ENCODE measurements at places on chromosomes 2 and 18.

GRCh38 chr2:205682239-205682970, at the start of gene NRP2:
TSS of gene NRP2 (plus strand) at chr2:205682501. CDS start at chr2:205683291, 790 bp downstream.
- DNase-seq: peak; percentile 48

DNA sequence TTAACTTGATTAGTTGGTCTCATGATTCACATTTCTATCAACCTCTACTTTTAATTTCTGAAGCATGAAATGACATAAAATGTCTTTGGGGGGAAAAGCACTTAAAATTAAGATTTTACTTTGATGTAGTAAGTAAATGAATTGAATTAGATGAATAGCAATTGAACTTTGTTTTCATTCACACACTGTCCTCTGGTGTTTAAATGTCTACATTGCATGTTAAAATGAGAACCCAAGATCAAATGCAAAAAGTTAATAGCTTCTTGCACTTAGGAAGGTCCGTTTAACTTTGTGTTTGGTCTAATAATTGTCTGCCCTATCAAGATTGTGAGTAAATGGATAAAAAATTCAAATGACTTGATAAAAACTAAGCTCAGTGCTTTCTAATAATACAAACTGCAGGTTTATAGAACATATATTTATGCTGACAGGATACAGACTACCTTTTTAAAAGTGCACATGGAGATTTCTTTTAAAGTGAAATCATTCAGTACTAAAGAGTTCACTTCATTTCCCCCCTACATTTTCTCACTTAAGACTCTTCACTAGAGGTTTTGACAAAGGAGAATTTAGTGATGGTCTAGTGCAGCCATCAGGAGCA, 156.2 kb upstream of the NABP1 start:
- no peak for DNase-seq

GRCh38 chr2:192500550-192501200, 305.9 kb upstream of the TMEFF2 start:
- DNase-seq: peak; percentile 34

- no peak for DNase-seq
These were observed 318.0 kb downstream of the ALK start for GRCh38 chr2:29603341-29603740.

- no peak for DNase-seq
These were observed 129.8 kb downstream of the METTL4 start for GRCh38 chr18:2441544-2441943.

DNA sequence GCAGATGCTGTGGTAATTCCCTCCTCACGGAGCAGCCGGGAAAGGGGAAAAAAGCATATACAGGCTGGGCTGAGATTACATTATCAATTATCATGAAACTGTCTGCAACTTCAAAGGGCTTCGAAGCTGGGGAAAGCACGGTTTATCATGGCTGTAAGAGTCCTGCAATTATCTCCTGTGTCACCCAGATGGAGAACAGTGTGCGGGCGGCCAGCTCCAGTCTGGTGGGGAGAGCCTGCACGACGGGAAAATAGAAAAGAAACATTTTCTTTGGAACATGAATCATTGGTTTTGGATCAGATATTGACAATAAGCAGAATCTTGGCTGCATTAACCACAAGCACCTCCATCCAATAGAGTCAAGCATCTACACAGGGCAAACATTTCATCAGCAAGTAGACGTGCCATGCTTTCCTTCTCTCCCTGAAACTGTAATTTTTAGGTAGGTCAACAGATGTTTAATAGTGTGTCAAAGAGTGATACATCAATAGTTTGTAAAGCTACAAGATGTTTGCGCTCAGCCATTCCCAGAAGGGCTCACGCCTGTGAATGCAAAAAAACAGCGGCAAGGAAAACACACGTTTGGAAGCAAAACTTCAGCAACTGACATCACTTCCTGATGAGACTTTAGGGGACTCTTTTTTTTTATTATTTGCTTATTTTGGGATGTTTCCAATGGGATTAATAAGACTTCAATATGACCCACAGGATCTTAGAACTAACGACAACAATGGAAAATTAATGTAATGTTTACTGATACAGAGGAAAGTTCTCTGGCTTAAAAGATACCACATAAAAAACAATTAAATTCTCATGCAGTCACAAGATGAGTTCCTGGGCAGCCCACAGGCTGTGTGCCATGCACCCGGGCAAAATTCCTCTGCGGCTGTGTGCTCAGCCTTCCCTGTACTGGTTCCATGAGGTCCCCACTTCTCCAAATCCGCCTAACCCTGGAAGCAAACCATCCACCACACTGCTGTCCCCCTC, 111.0 kb upstream of the SALL3 start:
- no peak for DNase-seq

DNA sequence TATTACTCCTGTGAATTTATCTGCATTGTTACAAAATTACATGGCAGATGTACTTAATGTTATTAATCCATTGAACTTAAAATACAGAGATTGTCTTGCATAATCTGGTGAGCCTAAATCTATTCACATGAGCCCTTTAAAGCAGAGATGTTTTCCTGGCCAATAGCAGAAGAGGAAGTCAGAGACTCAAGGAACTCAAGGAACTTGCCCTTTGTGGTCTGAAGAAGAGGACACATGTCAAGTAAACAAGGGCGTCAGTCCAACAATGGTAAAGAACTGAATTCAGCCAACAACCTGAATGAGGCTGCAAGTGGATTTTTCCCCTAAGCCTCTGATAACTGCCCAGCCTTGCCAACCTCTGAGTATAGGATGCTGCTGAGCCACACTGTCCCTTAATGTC, 356.3 kb upstream of the PKDCC start:
- no peak for DNase-seq

DNA sequence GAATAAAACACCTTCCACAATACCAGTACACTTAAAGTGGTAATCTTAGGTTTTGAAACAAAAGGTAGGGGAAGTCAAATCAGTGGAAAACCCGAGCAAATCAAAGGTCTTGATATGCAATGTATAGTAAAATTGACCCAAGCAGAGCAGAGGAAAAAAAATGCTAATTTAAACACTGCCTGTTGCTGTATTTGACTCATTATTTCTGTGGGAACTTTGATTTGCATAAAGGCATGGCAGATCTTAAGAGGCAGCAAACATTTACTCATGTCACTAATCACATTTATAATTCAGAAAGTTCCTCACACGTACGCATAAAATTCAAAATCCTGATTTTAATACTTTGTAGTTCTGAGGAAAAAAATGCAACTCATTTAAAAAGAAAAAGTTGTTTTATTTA, 64.4 kb downstream of the IKZF2 start:
- no peak for DNase-seq

DNA sequence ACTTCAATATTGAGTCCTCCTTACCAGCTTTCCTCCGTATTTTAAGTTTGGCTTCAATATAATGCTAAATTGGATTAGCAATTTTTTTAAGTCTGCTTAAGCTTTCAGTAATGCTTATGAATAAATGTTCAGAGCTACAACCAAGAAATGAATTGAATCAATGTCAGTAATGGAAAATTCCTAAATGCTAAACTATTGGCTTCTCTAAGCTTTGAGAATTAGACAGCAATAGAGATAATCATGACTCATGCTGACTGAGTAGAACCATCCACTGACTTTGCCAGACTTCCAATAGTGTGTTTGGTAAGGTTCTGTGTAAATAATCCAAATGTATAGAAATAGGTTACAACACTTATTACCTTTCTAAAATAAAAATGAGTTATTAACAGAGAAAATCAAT, 8.9 kb upstream of the PDE1A start:
- no peak for DNase-seq

GRCh38 chr2:144946263-144946662, 426.3 kb upstream of the ZEB2 start:
- DNase-seq: no peak

Data from caudate nucleus (tissue), 63 donors.